ENCODE measurements at places on chromosomes 13 and 19. TPM values are rescaled to one million over a fixed set of nuclear protein-coding genes. Genes with fewer than 3 reads are reported as not detected.

DNA sequence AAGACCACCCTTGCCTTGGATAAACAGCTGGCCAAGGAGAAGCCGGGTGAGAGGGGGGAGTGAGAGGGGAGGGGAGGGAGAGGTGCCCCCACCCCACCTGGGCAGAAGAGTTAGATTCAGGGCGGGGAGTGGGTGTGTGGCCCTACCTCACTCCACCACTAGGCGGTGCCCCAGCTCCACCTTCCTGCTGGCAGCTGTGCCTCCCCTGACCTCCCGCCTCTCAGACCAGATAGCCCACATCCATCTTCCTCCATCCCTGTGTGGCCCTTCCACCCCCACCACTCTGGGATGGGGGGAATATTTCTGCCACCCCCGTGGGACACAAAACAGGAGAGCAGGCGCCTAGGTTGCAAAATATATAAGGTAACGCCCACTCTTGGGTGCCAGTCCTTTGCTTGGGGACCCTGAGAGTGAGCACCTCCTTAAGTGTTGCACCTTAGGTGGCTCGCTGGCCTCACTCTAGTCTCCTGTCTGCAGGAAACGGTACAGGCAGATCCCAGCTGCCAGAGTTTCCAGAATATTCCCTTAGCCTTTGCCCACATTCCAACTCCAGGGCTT lies 13.8 kb upstream of the EHD2 start:
- H3K27ac ChIP-seq, result no peak overlapping the region
- no peaks in the 10 kb centered on the region for H3K4me1 ChIP-seq
- H3K27me3 ChIP-seq, result no peaks in the 10 kb centered on the region
- H3K4me3 ChIP-seq, result no peak overlapping the region
- peak; percentile 52 for DNase-seq
- peaks cover 14% of the 10 kb centered on the region for H3K36me3 ChIP-seq

DNA sequence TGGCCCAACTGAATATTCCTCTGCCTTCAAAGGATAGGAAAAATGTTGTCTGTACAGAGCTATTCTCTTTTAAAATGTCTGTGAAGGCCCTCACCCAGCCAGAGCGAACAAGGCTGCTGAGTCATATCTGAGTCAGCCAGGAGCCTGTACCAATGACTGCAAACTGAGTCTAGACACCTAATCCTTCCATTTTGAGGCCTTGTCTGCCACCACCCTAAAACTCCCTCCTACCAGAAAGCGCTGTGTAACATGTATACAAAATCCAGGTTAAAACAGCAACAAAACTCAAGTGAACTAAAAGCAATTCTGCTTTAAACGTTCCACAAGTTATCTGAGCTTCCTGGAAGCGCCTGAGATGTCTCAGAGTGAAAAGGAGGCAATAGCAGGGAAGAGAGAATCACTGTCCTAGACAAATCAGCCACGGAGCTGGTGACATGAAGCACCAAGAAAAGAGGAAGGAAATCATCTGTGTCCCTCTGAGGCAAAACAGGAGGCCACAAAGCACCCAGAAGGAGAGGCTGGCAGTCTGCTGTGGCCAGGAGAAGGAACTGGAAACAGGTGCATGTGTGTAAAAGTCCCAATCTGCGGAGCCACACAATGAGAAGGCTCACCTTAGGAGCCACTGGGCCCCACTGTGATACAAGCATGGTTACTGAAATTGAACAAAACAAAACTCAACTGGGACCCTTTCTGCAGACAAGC lies 10.2 kb downstream of the DHRS12 start:
- peak overlapping the region; percentile 9 for H3K27ac ChIP-seq
- no peak for DNase-seq
- peaks cover 17% of the 10 kb centered on the region for H3K4me1 ChIP-seq
- H3K27me3 ChIP-seq, result no peaks in the 10 kb centered on the region

GRCh38 chr13:94692030-94692429 lies 20.3 kb downstream of the SOX21 start:
- H3K27ac ChIP-seq, result no peak overlapping the region
- H3K4me3 ChIP-seq, result no peak overlapping the region
- DNase-seq, result no peak
- no peaks in the 10 kb centered on the region for H3K36me3 ChIP-seq
- H3K27me3 ChIP-seq, result peaks cover 23% of the 10 kb centered on the region

Gene CCDC122
- total RNA-seq, result 0.62 TPM
